Karpas-422 (cell line): ENCODE measurements at places on chromosomes 6 and 20.

- no peak for DNase-seq
These were observed 84.8 kb downstream of the MRPL14 start for GRCh38 chr6:44042261-44042988.

- DNase-seq, result no peak
These were observed 220.3 kb downstream of the PREX1 start for GRCh38 chr20:48607544-48607865.

GRCh38 chr20:21505810-21506530 is 7.9 kb downstream of the NKX2-2 start:
- DNase-seq, result no peak

DNA sequence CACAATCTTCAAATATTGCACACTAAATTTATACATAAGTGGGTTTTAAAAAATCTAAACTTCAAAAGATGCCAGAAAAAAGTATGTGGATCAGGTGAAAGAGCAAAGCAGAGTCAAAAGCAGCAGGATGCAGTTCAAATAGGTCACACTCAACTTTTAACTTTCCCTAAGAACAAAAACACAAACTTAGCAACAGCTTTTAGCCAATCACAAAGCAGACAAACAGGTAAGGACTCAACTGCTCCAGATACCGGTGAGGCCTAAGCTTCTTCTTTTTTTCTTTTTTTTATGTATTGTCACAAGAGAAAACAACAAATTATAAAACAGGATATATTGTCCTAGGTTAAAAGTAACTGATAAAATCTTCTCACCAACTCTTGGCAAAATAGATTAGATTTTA is 74.7 kb downstream of the SESN1 start:
- no peak for DNase-seq

- DNase-seq, result no peak
These were observed 121.9 kb upstream of the AGPAT4 start for GRCh38 chr6:161395716-161396231.
